Stimulated activated CD8-positive, alpha-beta memory T cell treated with anti-CD3 and anti-CD28 coated beads, Interleukin-7, amount 100 ng/mL, for 1 hour (primary cell): ENCODE measurements at places on chromosomes 7 and 10.

- no peak for DNase-seq
Measured at GRCh38 chr10:43091846-43092245, 15.0 kb downstream of the RET start.

DNA sequence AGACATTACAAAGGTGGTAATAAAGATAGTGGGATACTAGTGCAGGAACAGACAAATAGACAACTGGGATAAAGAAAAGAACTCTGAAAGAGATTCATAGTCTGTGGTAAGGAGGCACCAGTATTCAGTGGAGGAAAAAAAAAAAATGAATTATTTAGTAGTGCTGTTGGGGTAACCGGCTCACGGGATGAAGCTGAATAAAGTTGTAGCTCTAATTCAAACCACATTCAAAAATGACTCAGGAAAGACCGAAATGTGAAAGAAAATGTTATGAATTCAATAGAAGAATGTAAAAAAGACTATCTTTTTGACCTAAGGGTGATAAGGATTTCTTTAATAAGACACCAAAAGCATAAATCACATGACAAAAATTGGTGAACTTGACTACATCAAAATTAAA lies 83.1 kb upstream of the HABP2 start:
- no peak for DNase-seq

DNA sequence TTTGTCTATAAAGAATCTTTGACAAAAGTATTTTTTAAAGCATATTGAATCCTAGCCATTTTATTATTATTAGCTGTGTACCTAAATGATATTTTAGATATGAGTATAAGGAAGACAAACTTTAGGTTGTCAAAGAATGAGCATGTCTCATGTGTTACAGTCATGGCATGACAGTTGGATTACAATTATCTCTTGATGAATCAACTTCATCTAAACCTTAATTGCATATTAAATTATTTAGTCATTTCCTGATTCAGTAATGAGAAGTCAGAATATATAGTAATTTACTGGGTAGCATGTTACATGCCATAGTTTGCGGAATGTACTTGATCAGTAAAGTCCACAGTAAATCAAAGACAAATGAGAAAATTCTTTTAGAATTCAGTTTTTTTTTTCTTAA lies 59.2 kb downstream of the MAPK8 start:
- no peak for DNase-seq

DNA sequence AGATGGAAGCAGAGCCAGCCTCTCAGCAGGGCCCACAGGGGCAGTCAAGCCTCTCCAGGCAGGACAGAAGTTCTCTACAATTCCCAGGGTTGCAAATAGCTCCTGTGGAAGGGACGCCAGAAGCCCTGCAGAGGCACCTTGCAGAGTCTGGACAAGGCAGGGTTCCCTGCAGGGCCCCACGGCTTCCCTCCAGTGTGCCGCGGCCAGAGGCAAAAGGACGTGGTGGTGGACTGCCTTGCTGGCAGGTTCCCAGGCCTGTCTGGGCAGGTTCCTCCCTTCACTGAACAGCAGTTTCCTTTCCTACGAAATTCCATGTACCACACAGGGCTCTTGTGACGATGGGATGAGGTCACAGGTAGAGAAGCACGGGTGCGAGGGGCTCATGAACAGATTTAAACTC lies 25.1 kb downstream of the UPP1 start:
- DNase-seq, result no peak

DNA sequence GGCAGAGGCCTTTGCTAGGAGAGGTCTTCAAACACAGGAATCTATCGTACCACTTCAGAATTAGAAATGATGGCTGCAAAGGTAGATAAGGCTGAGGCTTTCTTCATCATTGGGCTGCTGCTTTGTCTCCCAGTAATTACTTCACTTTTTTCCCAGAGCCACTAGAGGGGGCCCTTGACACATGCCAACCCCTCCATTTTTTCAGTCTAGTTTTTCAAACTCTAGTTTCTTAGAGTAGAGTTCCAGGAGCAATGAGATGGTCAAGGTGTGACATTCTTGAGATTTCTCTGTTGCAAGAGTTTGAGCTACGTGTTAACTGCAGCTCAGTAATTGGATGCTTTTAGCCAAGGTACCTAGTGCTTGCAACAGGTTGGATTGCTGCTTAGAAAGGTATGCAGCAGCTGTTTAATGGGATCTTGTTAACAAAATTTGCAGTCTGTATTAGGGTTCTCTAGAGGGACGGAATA lies 33.8 kb upstream of the RBM20 start:
- DNase-seq, result no peak

GRCh38 chr10:36465604-36466379 lies 659.6 kb upstream of the ANKRD30A start:
- DNase-seq, result no peak

DNA sequence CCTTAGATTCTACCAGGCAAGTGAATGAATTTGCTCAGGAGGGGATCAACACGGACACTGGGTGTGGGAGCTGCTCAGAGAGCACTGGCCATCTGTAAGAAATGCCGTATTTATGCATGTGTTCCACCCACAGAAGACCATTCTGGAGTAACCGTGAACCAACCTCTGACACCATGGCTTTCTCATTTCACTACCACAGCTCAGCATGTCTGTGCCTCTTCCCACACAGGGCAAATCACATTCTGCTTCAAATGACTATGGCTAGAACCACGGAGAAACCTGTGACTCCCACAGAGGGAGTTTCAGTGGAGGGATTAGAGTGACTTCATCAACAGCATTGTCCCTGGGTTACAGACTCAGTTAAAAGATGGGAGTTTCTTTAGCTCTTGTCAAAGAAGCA lies 893.4 kb downstream of the XPNPEP1 start:
- DNase-seq, result no peak

GRCh38 chr7:32039000-32039756 lies 31.0 kb downstream of the PDE1C start:
- no peak for DNase-seq

DNA sequence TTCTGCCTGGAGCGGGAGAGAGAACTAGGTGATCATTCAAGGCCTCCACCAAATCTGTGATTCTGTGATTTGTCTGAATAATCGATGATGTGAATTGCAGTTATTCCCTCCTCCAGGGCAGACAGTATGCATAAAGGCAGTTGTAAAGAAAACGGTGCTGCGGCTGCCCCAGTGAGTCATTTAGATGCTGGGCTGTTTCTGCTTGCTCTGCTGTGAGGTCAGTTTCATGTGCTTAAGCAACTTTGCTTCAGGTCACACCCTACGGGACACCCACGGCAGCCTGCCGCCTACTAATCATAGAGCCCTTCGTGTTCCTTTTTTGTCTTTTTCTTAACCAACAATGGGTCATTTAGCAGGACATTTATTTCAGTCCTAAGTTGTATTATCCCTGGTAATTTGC lies 158.1 kb upstream of the PITRM1 start:
- no peak for DNase-seq
